ENCODE measurements at places on chromosomes 2 and 18.
A peak's percentile ranks its signal among the peaks of the same experiment; 100 is the strongest.

- DNase-seq = no peak
Observed at GRCh38 chr2:85593023-85593422, 2.5 kb upstream of the RNF181 start.

- DNase-seq = no peak
Observed at GRCh38 chr2:235810846-235811245, 317.0 kb downstream of the AGAP1 start.

DNA sequence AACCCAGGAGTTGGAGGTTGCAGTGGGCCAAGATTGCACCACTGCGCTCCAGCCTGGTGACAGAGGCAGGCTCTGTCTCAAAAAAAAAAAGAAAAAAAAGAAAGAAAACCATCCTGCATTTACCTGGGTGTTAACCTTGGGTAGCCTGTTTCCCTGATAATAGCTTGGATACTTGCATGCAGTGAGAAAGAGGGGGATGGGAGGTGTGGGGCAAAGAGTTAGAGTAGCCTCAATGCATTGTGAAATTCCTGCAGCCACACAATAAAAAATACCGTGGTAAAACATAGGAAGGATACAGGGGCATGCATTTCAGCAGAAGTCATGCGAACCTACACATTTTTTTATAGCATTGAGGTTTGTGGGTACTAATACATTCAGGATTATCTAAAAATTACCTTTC is 76.6 kb upstream of the ZNF516 start:
- DNase-seq = no peak

DNA sequence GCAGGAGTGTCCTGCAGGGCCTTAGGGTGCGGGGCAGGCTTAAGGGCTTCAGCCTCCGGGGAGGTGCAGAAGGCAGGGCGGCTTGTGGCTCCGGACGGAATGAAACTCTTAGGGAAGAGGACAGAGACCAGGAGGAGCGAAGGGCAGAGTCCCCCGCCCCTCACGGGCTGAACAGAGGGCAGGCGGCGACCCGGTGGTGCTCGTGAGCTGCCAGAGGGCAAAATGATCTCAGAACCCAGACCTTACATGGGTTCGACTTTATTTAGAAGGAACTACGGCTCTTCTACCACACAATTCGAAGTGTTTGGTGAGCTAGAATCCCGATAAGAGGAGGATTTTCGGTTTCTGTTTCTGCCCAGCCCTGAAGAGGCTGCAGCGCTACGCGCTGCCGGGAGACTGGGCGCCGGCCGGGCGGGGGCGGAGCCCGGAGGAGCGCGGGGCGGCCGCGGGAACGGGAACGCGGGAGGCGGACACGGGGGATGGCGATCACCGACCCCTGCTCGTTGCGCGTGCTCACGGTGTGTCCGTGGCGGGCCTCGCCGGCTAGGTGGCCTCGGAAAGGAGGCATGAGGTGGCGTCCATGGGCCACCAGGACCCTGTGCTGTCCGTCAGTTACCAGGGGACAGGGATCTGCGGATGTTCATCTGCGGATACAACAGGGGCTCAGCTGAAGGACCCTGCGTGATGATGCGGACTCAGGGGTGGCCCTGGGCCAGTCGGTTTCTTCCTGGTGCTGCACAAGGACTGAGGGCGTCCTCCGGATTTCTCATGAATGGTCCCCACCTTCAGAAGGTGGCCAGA is 4.2 kb upstream of the SP100 start:
- peak; percentile 53 for DNase-seq

- DNase-seq = no peak
Observed at GRCh38 chr2:203580844-203581243, 45.7 kb upstream of the RAPH1 start.

- DNase-seq = no peak
Observed at GRCh38 chr2:98356729-98357128, 10.5 kb downstream of the CNGA3 start.

DNA sequence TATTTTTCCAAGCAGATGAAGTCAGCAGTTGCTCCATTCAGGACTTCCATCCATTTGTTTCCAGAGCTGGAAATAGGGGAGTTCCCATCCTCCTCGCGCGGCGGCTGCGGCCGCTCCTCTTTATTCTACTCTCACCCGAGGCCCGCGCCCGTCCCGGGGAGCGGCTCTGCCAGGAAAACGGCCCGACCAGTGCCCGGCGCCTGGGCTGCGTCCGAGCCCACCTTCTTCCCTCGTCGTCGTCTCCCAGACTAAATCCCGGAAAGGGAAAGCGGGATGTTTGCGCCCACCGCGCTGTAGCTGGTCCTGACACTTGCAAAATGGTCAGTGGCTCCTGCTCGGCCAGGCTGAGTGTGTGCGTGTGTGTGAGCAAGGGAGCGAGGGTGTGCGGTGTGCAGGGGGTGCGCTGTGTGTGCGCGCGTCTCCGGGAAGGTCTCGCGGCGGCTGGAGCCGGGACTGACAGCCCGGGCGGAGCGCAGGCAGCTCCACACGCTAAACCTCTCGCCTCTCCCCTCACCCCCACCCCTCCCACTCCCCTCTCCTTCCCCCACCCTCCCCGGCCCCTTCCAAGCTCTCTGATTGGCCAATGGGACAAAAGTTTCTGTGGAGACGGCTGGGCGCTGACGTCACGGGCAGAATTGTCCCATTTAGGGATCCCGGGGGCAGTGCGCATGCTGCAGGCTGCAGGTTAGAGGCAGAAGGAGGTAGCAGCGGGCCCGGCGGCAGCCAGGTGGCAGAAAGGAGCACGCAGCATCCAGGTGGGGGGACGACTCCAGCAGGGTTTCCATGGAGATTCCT is at the start of gene NOL4:
Gene NOL4 (minus strand): TSS at position 491 of the 795 bp plus-strand sequence. CDS start 1,660 bp downstream, outside the sequence.
- no peak for DNase-seq

- no peak for DNase-seq
Observed at GRCh38 chr2:127382831-127383230, 4.9 kb downstream of the MAP3K2 start.

DNA sequence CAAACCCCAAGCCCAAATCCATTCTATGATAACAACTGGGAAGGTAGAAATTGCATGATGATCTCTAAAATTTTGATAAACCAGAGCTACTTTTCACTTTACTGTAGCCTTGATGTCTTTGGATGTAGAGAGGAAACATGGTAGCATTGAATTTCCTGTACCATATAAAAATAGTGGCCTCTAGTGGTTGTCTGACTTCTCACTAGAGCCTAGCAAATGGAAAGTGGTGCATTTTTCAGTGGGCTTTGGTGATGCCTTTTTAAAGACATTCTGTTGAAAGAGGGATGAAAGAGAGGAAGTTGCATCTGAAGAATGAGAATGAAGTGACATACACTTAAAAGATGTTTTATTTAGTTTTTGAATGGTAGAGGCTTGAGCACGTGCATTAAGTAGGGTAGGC is 662.2 kb downstream of the XIRP2 start:
- DNase-seq = no peak

- DNase-seq = no peak
Observed at GRCh38 chr2:8754106-8754776, 72.4 kb downstream of the ID2 start.

GRCh38 chr2:21265752-21266151 is 142.0 kb downstream of the TDRD15 start:
- DNase-seq = no peak

- DNase-seq = no peak
Observed at GRCh38 chr2:168397629-168398028, 58.4 kb upstream of the CERS6 start.

GRCh38 chr2:963876-964275 is 13.2 kb downstream of the SNTG2 start:
- DNase-seq = no peak

DNA sequence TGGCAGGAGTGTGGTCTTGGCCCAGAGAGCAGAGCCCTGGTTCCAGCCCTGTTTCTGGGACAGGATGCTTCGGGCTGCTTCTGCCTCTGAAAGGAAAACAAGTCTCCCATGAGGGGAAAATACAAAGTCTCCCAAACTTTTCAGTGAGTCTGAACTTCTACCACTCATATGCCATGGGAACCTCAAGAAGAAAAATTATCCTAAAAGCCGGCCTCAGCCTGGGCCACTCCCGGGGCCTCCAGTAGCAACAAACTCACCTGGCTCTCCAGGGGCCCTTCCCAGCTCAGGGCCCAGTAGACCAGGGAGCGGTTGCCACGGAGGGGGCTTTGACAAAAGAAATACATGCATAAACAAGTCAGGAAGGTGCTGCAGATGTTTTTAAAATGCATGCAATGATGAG is 289.2 kb upstream of the HDAC4 start:
- DNase-seq = no peak

GRCh38 chr2:121182520-121182919 is 102.5 kb downstream of the TFCP2L1 start:
- no peak for DNase-seq

DNA sequence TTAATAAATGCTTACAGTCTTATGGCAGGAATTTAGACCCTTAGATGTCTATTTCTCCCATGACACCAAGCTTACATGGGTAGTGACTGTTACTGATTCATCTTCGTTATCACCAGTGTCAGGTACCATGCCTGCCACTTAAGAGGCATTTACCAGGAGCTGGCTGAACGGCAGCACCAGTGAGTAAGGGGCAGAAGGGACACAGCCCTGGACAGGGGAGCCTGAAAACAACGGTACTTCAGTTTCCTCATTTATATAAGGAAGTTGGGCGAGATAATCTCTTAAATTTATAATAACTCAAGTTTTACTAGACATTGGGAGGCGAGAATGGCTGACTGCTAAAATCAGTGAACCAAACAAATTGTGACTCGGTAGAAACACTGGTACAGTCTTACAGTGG is 1.2 kb downstream of the COA5 start:
- no peak for DNase-seq

DNA sequence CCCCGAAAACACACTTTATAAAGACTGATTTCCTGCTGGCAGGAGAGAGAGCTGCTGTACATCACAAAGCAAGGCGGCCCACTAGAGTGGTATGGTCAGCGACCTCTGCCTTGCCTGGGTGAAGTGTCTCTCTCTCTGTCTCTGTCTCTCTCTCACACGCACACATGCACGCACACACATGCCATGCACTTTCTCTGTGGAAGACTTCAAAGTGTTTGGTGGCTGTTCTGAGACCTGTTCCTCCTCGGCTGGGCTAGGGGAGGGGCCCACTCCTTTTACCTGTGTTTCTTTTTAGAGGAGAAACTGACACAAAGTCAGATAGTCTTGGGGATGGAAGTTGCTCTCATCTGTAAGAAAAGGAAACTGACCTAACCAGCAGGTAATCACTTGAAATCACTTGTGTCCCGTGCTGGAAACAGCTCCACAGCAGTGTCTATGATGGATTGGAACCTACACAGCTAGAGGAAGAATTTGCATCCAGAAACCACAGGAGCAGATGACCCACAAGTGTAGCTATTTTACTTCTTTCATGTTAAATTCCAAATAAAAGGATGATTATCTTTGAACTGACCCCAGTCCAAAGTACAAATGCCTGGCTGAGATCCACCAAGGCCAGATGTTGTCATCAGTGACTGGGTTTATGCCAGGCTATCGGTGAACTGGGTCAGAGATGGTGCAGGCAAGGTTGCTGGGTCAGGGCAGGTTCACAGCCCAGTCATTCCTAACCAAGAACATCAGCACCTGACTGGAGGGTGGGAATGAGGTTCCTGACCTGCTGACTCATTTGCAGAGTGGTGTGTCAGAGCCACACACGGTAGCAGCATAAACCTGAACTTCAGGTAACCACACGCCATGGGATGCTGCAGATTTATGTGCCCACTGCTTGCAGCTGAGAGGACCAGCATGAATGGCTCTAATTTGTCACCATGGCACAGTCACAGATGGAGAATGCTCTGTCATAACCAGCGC is 63.0 kb downstream of the NPAS2 start:
- no peak for DNase-seq

DNA sequence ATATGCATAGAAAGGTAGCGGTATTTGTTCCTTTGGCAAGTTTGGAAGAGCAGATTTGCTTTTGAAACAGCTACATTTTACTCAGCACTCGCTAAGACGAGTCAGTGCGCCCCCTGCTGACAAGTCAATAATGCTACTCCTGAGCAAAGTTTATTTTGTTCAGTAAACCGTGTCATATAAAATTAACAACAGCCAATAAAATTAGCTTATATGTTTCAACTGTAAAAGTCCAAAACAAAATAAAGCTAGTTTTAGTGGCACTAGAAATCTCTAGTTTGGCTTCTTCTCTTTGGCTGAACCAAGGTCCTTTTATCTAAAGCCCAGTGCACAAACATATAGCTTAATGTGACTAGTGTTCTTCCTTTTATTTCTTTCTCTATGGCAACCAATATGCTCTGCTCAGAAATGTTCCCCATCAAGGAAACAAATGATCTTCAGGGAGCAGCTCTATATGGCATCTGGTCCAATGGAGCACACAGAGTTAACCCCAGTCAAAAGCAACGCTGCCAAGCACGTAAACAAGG is 4.2 kb upstream of the POU3F3 start:
- peak; percentile 19 for DNase-seq

GRCh38 chr2:156982615-156983014 is 274.9 kb upstream of the GALNT5 start:
- DNase-seq = no peak

GRCh38 chr2:144592500-144593256 is 72.8 kb upstream of the ZEB2 start:
- no peak for DNase-seq

GRCh38 chr18:28115149-28115550 is 61.8 kb downstream of the CDH2 start:
- no peak for DNase-seq

DNA sequence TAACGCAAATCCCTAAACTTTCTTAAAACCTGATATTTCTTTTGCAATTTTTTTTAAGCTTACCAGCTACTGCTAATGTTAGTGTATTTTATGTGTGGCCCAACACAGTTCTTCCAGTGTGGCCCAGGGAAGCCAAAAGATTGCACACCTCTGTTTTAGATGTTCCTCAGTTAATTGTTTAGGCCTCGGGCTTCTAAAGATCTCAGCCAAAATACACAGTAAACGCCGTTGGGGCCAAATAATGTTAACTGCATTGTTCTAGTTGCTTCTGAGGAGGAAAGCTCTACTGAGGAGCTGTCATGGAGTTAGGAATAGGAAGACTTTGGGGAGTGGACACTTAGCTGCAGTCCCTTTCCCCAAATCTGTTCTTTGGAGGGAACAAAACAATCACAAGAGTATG is 2.0 kb downstream of the HSPE1 start:
- no peak for DNase-seq

- no peak for DNase-seq
Observed at GRCh38 chr2:20643826-20644225, 7.1 kb downstream of the HS1BP3 start.

DNA sequence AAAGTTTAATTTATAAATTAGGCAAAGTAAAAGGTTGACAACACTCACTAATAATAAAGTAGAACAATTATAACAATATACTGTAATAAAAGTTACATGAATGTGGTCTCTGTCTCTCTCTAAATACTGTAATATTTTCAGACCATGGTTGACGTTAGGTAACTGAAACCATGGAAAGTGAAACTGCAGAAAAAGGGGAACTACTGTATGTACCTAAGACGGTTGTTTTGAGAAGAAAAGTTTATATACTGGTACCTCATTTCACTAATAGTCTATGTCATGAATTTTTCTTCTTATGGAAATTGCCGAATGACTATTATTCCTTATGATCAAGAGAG is 166.7 kb upstream of the ZNF521 start:
- DNase-seq = peak; percentile 21

Data from GM12864 (cell line).